ENCODE measurements at places on chromosomes 7 and 10.

DNA sequence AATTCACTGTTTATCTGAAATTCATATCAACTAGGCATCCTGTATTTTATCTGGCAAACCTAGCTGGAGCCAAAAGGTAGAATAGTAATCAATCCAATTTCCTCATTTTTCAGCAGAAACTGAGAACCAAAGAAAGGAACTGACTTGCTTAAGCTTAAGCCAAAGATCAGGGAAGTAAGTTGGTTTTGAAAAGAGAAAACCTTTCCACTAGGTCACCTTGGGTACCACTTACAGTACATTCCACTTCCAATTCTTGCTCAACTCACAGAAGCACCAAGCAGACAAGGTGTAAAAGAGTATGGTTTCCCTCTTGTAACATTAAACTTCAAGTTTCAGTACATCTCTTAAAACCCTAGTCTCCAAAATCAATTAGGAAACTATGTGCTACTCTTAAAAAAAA, 79.6 kb downstream of the ZFAND4 start:
- DNase-seq: no peak

- DNase-seq: no peak
Observed at GRCh38 chr10:3229815-3230214, 57.2 kb upstream of the PITRM1 start.

GRCh38 chr10:132624847-132625471, 87.4 kb downstream of the INPP5A start:
- no peak for DNase-seq

GRCh38 chr7:32937344-32938174, 19.7 kb upstream of the FKBP9 start:
- DNase-seq: no peak

- no peak for DNase-seq
Observed at GRCh38 chr10:132205650-132206376, 19.1 kb downstream of the DPYSL4 start.

DNA sequence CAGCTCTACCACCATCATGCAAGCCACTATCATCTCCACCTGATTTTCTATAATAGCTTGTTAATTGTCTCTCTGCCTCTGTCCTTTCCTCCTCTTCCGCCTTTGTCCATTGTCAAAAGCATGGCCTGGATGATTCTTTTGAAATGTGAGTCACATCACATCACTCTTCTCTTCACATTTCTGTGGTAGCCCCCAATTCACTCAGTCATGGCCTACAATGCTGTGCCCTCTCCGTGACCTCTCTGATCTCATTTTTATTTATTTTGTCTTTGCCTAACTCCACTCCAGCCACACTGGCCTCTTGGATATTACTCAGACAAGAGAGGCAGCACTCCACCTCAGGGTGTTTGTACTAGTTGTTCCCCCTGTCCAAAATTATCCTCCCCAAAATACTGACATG, 4.9 kb upstream of the ABCB4 start:
- no peak for DNase-seq

DNA sequence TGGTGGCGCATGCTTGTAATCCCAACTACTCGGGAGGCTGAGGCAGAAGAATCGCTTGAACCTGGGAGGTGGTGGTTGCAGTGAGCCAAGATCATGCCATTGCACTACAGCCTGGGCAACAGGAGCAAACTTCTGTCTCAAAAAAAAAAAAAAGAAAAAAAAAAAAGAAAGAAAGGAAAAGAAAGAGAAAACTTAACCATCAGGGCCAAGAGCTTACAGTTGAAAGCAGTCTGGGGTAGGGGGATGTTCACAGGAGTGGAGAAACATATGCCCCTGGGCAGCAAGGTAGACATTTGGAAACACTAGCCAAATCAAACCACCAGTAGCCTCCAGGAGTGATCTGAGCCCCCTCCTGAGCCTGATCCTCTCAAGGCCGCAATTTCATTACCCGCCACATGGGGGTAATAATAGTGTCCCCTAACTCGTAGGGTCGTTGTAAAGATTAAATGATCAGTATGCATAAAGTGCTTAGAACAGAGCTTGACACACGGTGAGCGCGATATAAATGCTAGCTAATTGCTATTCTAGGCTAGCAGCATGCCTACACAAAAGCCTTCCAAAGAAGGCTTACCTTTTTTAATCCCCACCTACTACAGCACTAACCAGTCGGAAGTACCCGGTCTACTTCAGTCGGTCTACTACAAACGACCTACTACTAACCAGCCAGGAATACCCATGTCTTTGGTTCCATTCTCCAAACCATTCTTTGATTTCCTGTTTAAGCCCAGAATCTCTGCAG, 274.3 kb upstream of the NEBL start:
- DNase-seq: no peak

- no peak for DNase-seq
Observed at GRCh38 chr10:62095181-62096122, 173.2 kb downstream of the RTKN2 start.

GRCh38 chr7:39504963-39505362, 61.2 kb upstream of the YAE1 start:
- DNase-seq: no peak

DNA sequence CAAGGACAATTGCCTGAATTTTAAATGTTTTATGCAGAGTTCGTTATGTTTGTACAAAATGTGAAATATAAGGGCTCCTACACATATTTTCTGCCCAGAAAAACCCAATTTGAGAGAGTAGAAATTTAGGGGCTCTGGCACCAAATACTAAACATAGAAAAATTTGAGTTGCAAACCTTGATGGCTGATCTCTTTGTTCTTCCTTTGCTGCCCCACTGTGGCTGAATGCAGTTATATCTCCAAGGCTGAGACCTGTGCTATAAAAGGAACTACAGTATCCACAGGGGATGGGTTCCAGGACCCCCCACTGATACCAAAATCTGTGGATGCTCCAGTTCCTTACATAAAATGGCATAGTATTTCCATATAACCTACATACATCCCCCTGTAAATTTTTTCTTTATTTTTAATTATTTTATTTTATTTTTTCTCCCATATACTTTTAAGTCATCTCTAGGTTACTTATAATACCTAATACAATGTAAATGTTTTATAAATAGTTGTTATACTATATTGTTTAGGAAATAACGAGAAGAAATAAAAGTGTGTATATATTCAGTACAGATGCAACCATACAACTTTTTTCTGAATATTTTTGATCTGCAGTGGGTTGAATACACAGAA, 22.5 kb downstream of the CFAP43 start:
- DNase-seq: peak; percentile 30

DNA sequence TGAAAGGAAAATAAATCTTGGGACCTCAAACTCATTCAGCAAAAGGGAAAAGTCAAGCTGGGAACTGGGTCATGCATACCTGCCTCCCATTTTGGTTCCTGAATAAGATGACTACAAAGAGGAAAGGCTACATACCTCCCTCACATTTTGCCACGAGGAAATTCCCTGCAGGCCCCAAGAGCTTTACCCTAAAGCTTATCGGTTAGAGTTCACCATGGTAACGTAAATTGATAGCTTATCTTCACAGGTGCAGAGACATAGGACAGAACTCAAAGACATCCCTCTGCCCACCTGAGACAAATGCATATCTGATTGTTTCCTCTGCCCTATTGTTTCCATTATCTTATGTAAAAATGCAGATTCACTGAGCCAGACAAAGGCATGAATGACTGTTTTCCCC, 31.5 kb upstream of the GRB10 start:
- no peak for DNase-seq

GRCh38 chr10:102418622-102419268, at the start of gene PSD:
PSD (minus strand) TSS chr10:102418785; CDS start chr10:102417038, 1,747 bp downstream.
- DNase-seq: no peak

GRCh38 chr10:68813559-68813958, 13.8 kb upstream of the STOX1 start:
- DNase-seq: no peak

DNA sequence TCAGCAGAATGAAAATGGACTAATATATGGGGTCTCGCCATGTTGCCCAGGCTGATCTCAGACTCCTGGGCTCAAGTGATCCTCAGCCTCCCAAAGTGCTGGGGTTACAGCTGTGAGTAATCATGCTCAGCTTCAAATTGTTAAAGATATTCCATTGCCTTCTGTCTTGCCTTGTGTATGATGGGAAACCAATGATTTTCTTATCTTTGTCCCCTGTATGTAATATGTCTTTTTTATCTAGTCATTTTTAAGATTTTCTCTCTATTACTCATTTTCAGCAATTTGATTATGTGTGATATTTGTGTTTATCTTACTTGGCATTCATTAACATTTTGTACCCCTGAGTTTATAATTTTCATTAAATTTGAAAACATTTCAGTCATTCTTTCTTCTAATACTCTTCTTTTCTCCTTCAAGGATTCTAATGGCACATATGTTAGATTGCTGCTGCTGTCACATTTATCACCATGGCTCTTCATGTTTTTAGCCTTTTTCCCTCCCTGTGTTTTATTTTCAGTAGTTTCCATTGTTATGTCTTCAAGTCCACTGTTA, 12.6 kb downstream of the LYZL1 start:
- DNase-seq: no peak

GRCh38 chr7:99392659-99393354, 15.6 kb downstream of the PDAP1 start:
- DNase-seq: peak; percentile 80

- no peak for DNase-seq
Observed at GRCh38 chr10:103553743-103554487, 60.4 kb downstream of the NEURL1 start.

DNA sequence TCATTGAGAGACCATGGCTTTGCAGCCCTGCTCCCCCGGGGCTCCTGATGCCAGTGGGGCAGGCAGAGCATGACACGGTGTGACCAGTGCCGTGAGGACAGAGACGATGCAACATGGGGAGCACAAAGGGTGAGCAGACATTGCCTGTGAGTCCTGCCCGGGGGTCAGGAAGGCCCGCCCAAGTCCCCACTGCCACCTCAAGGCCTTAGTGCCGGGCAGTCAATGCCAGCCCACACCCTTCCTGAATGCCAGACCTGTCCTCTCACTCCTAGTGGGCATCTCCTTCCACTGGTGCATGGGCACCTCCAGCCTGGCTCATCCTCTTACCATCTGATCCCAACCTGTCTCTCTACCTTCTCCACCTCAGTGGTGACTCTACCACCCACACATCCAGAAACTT, 157.9 kb upstream of the ZMIZ1 start:
- no peak for DNase-seq

DNA sequence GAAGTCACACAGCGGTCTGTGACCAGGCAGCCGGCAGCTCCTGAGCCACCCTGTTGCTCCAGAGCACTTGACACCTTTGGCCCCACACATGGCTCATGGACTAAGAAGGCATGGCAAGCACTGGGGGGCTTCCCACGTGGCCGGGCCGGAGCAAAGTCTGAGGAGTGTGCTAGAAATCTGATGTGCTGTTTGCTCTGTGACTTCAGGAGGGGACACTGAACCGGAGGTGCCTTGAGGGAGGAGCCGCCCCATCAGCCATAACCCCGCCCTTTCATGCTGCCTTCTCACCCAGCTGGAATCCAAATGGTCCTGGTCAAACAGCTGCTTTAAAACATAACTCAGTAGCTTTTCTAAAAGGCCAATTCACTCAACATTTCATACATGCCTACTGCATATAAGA, 33.5 kb downstream of the PROSER2 start:
- no peak for DNase-seq

- DNase-seq: no peak
Observed at GRCh38 chr7:43784030-43784584, 25.6 kb downstream of the BLVRA start.

- DNase-seq: no peak
Observed at GRCh38 chr10:28890121-28890950, 213.0 kb downstream of the BAMBI start.

DNA sequence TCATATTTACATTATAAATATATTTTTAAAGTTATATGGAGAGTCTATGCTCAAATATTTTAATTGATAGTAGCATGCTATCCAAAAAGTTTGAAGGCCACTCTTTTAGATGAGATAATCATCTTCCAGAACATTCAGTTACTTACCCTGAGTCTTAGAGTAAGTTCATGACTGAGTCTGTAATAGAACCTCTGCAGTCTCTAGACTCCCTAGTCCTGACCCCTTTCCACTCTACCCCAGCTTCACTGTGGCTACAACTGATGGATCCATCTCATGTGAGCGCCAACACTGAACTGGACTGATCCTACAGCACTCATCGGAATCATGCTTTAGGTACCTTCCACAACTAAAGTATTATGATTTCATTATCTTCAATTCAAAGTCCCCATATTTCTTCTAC, 10.1 kb downstream of the HACD1 start:
- no peak for DNase-seq

DNA sequence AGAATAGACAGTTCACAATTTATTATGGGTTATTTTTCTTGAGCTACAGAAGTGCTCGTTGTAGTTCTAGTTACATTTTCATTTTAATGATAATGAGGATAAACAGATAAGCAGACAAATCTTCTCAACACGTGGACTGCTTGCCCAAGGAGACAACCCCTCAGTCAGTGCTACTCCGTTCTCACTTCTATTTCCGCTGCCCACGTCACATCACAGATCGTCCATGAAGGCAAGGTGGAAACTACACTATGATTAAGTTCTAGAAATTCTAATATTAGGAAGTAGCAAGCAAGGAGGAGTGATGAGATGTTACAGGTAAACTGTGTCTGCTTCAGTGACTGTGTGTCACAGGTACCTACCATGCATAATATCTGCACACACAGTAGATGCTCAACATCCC, 210.5 kb downstream of the CHCHD3 start:
- no peak for DNase-seq

DNA sequence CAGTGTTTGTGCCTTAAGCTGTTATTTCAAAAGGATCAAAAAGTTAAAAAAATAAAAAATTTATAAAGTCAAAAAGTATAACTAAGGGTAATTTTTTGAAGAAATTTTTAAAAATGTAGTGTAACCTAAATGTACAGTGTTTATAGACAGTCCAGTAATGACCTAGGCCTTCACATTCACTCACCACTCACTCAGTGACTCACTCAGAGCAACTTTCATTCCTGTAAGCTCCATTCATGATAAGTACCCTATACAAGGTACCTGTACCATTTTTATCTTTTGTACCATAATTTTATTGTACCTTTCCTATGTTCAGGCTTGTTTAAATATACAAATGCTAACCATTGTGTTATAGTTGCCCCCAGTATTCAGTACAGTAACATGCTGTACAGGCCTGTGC, 21.5 kb downstream of the DNAJC9 start:
- no peak for DNase-seq

GRCh38 chr7:4931943-4932342, 27.0 kb downstream of the MMD2 start:
- DNase-seq: no peak

- no peak for DNase-seq
Observed at GRCh38 chr10:122258136-122259074, 12.7 kb upstream of the BTBD16 start.
